ENCODE measurements at places on chromosomes 3 and 15.

DNA sequence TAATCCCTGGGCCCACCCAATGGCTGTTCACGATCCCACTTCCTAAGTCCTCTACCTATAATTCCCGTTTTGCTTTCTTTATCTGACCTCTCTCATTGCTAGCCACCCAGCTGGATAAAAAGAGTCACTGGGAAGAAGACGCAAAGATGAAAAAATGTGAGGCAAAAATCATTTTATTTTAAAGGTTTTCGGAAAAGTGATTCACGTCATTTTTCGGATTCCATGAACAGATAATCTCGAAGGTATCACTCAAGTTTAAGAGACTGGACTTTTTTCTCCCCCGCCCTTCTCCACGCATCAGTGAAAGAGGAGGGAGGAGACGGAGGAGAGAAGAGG lies 266.6 kb downstream of the CGGBP1 start:
- no peak for DNase-seq

- no peak for DNase-seq
Observed at GRCh38 chr15:29062179-29062591, 176.4 kb downstream of the APBA2 start.

DNA sequence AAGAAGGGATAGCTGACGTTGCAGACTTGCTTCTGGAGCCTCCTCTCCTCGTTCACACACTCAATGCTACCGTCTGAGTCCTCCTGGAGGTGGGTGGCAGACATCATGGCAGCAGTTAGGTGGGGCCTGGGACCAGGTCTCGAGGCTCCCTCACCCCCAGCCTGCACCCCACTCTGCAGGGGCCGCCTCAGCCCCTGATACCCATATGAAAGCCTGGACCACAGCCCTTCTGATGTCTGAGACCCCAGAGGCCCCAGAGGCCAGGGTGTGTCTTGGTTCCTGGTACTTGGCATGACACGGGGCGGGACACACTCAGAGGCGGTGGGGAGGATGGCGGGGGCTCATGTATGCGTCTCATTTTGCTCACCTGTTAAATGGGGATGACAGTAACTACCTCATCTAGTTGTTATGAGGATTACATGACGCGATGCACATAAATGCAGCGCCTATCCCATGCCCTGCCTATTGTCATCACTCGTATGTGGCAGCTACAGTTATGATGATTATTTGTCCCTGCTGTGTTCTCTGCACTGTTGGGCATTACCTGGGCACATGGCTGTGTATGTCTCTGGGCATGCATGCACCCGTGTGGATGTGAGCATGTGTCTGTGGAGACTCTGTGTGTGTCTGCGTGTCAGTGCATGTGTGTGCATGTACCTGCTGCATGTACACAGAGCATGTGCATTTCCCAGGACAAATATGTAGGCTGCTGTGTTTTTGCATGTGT lies 39.9 kb downstream of the FEM1B start:
- no peak for DNase-seq

DNA sequence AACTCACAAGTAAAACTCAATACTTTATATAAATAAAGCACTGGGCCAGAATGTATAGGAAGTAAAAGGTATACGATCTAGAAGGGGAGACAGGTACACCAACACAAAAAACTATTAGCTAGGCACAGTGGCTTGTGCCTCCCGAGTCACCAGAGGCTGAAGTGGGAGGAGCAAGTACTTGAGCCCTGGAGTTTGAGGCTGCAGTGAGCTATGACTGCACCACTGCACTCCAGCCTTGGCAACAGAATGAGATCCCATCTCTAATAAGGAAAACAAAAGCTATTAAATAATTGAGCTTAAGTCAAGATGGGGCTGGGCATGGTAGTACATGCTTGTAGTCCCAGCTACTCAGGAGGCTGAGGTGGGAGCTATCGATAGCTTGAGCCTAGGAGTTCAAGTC lies 17.0 kb downstream of the PIK3CB start:
- DNase-seq, result no peak

DNA sequence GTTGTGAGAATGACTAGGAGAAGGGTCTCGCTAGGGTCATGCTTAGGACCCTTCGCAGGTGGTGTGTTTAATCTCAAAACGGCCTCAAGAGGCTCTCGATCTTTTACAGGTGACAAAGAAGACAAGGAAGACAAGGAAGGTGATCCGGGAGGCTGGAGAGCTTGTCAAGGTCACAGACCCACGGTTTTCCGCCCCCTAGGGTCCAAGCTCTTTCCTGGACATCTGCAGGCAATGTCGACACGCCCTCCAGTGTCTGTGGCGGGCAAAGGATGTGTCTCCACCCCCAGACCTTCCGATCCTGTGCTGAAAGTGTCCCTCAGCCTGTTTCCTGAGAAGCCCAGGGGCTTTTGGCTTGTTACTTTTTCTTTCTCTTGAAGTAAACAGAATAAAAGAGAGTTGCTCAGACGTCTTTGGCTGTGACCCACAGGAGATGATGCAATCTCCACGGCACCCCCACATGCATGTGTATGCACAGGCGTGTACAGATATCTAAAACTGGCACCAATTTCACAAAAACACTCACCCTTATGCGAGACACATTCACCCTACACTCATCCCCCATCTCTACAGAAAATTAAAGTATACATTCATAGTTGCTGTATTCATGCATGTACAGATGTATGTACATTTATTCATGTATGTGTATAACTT lies 108.8 kb downstream of the KLF13 start:
- peak; percentile 58 for DNase-seq

GRCh38 chr3:40645883-40646282 lies 121.1 kb downstream of the ZNF621 start:
- DNase-seq, result no peak

GRCh38 chr3:152395764-152396163 lies 127.0 kb downstream of the MBNL1 start:
- DNase-seq, result no peak

- no peak for DNase-seq
Observed at GRCh38 chr3:80063535-80063934, 295.7 kb upstream of the ROBO1 start.

GRCh38 chr15:79682285-79682684 lies 214.5 kb downstream of the MTHFS start:
- no peak for DNase-seq

GRCh38 chr3:71728632-71729342 lies 3.6 kb upstream of the EIF4E3 start:
- no peak for DNase-seq

DNA sequence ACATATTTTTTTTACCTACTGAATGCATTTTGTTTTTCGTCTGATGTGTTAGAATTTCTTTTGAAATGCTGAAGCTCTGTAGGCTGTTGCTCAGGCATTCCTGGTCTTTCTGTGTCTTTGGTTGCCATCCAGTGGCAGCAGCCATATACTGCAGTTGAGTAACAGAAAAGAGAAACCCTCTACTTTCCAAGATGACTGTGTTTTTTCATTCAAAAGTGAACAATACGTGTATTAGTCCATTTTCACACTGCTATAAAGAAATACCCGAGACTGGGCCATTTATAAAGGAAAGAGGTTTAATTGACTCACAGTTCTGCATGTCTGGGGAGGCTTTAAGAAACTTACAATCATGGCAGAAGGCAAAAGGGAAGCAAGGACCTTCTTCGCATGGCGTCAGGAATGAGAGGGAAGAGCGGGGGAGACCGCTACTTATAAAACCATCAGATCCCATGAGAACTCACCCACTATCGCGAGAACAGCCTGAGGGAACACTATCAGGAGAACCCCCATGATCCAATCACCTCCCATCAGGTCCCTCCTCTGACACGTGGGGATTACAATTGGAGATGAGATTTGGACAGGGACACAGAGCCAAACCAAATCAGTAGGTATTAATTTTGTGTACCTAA lies 4.7 kb upstream of the GOLGA8B start:
- DNase-seq, result no peak

- DNase-seq, result peak; percentile 25
Observed at GRCh38 chr3:108124337-108125152, 33.7 kb upstream of the CD47 start.

GRCh38 chr3:31254483-31254882 lies 278.2 kb upstream of the STT3B start:
- no peak for DNase-seq

- DNase-seq, result no peak
Observed at GRCh38 chr15:100951965-100952364, 32.8 kb downstream of the LRRK1 start.

DNA sequence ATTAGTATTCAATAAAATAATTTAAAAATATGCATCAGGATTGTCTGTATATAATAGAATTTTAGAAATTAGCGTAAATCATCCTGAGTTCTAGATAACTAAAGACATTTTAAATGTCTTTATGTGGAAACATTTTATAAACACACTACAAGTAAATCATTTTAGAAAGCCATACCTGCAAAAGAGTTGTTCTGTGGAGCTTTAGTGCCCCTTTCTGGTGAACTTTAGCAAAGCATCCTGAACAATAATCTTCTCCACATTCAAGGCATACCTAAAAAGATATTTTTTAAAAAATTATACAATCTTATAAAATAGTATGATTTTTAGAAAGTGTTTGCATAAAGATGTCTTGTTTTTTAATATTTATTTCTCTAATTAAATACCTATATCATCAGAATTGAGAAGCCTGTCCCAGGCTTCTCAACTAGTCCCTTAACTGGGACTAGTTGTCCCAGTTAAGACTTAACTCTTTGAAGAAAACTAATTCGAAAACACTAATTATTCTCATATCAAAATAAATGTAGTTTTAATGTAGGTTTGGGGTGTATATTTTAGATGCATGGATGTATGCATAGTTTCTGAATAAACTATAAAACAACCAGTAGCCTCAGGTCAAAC lies 29.7 kb downstream of the ZBBX start:
- DNase-seq, result no peak

DNA sequence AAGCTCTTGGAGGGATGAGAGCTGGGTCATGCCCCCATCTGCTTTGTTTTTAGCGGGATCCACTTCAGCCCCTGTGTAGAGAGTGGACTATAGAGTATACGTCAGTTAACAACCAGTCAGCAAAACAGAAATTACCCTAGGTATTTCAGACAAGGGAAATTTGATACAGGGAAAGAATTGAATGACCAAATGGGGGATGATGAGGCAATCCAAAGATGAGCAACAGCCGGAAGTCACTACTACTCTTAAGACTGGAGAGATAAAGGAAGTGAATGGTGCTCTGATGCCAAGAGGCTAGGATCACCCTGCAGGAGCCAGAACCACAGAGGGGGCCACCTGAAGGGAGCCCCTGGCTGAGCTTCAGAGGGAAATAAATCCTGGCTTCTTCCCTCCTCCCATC lies 1.7 kb upstream of the GPR62 start:
- DNase-seq, result no peak

DNA sequence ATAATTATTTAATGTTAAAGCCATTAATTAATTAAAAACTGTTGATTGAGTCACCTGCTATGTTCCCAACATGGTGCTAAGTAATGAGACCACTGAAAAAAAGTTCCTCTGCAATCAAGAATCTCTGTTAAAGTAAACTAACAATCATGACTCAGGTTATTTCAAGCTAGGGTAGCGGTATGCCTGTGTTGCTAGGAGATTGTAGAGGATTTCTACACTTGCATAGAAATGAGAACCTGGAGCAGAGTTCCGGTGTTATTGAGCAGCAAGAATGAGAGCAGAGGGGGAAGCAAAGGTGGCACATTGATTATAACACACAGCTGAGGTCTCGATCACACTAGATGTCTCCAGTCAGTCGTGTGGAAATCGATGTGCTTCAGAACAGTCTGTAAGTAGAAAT lies 41.4 kb downstream of the C3orf85 start:
- no peak for DNase-seq

DNA sequence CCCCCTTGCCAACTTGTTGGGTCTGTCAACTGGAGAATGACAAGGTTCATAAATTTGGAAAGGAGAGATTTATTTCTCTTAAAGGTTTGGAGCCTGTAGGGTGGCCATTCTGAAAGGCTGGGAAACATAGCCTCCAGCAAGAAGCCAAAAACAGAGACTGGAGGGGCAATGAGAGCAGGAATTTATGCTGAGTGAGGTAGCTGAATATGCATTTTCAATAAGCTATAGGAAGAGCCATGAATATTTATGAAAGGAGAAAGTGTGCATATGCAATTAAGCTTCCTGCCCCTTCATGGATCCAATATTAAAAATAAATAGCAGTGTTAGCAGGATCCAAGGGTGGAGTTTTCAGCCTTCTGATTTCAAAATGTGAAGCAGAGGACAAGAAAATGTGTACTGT lies 306.1 kb upstream of the LRRC3B start:
- no peak for DNase-seq

GRCh38 chr3:188680189-188680588 lies 491.6 kb upstream of the TPRG1 start:
- no peak for DNase-seq

- no peak for DNase-seq
Observed at GRCh38 chr15:25582886-25583285, 144.1 kb upstream of the UBE3A start.

- no peak for DNase-seq
Observed at GRCh38 chr3:134406331-134407238, 32.3 kb upstream of the AMOTL2 start.

- DNase-seq, result no peak
Observed at GRCh38 chr15:74396146-74396438, 28.6 kb upstream of the CYP11A1 start.

- no peak for DNase-seq
Observed at GRCh38 chr3:27560484-27561056, 76.4 kb upstream of the SLC4A7 start.

DNA sequence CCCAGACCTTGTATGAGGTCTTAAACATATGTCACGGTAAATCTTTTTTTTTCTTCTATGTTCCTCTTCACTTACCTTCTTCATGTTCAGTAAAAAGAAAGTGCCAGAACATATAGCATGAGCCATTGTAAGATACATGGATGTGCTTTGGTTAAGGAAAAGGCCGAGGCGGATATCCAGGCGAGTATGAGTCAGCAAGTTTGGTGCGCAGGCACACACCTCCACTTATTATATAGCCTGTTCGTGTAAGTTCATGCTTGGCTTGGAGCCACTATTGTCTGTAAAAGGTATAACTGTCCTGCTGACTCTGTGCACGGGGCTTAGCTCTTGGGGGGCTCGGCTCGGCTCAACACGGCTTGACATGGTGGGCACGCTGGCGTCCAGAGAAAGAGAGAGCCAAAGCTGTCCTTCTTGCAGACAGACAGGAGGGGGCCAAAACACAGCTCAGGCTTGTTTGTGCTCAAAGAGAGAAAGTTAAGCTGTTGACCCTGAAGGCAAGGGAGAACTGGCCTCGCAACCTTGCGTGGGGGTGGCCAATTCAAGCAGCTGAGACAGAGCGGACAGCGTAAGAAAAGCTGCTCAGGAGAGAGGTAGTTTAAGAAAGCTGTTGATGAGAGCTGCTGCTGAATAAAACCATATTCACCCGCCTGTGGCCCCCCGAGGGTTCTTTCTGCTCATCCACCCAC lies 251.2 kb downstream of the SLC9A9 start:
- no peak for DNase-seq

- no peak for DNase-seq
Observed at GRCh38 chr15:66285533-66286280, 7.7 kb upstream of the DIS3L start.

- DNase-seq, result no peak
Observed at GRCh38 chr3:186193534-186194450, 84.9 kb upstream of the ETV5 start.

Measured in activated CD8-positive, alpha-beta memory T cell treated with anti-CD3 and anti-CD28 coated beads for 1 hour (primary cell).